Stimulated activated CD4-positive, alpha-beta T cell treated with anti-CD3 and anti-CD28 coated beads, Interleukin-2, amount 100 ng/mL, for 4 hours (primary cell): ENCODE measurements at places on chromosomes 6 and 20.
A peak's percentile ranks its signal among the peaks of the same experiment; 100 is the strongest.

GRCh38 chr6:89021629-89022028, 58.2 kb upstream of the RNGTT start:
- no peak for DNase-seq

GRCh38 chr6:149278997-149279396, 38.5 kb upstream of the TAB2 start:
- no peak for DNase-seq

- DNase-seq, result no peak
Measured at GRCh38 chr6:28757429-28758045, 166.2 kb downstream of the TRIM27 start.

DNA sequence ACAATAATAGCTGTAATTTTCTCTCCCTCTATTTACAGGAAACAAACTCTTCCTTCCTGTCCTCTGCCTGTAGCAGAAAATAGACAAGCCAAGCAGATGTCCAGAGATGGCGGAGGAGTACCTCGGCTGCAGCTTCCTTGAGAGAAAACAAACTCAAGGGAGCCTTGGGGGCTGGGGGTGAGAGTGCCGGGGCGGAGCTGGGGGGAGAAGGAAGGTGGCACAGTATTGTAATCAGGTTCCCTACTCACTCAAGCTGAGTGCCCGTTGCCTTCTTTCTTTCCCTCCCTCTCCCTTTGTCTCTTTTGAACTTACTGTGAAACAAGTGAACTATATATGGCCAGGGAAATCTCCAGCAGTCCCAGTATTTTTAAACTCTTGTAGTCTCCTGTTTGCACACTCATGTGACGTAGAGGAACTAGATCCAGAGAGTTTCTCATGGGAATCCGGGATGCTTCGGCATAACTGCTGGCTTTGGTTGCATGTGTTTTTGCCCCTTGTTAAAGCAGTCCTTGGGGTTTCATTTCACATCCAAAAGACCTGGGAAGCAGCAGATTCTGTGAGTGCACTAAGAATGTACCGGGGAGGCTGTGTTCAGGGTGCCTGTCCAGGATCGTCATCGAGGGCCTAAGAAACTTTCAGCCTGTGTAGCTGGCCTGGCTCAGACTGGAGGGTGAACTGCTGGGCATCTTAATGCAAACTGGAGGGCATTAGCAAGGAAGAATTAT, 44.6 kb upstream of the HDDC2 start:
- no peak for DNase-seq

- DNase-seq, result no peak
Measured at GRCh38 chr20:34001378-34001777, 7.7 kb downstream of the RALY start.

- no peak for DNase-seq
Measured at GRCh38 chr6:123875784-123876183, 72.1 kb downstream of the NKAIN2 start.

DNA sequence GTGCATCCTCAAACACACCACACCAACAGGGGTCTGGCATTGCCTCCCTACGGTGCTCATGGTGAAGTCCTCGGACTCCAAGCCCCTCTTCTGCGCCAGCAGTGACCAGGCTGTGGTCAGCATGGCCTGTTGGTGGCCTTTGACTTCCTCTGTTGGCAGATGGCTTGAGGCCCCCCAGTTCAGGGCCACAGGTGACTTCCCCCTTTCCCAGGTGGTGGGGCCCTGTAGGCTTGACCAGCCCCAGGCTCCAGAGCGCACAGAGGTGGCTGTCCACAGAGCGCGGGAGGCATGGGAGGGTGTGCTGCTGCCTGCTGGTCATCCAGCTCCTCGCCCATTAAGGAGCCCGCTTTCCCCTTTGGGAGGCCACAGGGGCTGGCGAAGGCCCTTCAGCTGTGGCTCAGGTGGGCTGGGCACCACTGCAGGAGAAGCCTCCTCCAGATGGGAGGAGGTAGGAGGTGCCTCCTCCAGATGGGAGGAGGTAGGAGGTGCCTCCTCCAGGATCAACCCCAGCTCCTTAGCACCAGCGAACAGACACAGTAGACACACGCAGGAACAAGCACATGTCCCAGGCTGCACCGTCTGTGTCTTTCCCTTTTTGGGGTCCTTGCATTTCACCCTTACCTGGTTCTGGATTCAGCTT, 52.1 kb upstream of the BHLHE23 start:
- DNase-seq, result no peak

DNA sequence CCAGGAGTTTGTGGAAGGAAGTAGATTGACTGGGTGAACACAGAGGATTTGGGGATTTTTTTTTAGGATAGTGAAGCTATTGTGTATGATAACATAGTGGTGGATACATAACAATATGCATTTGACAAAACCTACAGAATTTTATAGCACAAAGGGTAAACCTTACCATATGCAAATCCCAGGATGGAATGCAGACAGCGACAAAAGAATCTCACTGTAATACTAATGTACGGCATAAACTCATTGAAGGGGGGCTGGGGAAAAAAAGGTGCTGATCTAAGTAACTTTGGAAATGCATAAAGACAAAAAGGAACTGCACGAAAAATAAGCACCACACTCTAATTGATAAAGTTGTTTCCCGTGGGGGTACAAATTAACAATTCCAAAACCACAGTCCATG, 15.2 kb upstream of the PLAGL1 start:
- DNase-seq, result no peak

GRCh38 chr6:159418997-159419396, 249.8 kb downstream of the FNDC1 start:
- no peak for DNase-seq

DNA sequence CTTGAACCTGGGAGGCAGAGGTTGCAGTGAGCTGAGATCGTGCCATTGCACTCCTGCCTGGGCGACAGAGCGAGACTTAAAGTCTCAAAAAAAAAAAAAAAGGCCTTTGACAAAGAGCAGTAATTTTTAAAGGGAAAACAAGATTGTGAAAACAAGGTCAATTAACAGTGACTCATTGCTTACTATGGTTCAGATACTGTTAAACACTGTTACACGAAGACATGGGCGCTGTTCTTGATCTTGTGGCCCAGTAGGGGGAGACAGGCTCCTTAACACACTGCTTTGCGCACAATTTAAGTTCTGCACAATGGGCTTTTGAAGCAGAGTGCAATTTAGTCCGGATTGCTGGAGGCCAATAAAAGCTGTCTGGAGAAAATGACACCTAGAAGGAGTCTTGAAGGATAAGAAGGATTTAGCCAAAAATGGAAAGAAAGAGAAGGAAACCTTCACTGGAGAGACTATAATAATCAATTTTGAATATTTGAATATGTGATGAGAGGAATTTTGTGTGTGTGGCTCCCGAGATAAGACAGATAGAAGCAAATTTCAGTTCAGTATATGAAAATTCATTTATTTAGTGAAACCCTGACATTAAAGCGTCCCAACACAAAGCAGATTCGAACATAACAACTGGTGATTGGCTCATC, 6.0 kb upstream of the LATS1 start:
- DNase-seq, result peak; percentile 37

- DNase-seq, result no peak
Measured at GRCh38 chr20:47335251-47336128, 21.0 kb downstream of the ZMYND8 start.

DNA sequence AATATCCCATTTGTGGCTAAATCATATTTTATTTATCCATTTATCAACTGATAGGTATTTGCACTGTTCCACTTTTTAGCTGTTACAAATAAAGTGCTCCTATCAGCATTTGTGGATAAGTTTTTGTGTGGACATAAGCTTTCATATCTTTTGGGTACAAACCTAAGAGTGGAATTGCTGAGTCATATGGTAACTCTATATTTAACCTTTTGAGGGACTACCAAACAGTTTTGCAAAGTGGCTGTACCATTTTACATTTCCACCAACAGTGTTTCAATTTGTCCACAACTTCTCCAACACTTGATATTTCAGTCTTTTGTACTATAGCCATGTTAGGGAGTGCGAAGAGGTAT, 23.6 kb upstream of the ECHDC1 start:
- no peak for DNase-seq

- DNase-seq, result no peak
Measured at GRCh38 chr6:100626721-100627120, 162.0 kb upstream of the SIM1 start.

GRCh38 chr6:113979937-113980336, 9.0 kb upstream of the HDAC2 start:
- DNase-seq, result no peak

GRCh38 chr20:36145877-36146707, 8.4 kb upstream of the EPB41L1 start:
- DNase-seq, result no peak

- DNase-seq, result peak; percentile 53
Measured at GRCh38 chr6:27145731-27146455, 101.6 kb upstream of the PRSS16 start.

GRCh38 chr6:21158873-21159272, 434.7 kb upstream of the SOX4 start:
- no peak for DNase-seq

DNA sequence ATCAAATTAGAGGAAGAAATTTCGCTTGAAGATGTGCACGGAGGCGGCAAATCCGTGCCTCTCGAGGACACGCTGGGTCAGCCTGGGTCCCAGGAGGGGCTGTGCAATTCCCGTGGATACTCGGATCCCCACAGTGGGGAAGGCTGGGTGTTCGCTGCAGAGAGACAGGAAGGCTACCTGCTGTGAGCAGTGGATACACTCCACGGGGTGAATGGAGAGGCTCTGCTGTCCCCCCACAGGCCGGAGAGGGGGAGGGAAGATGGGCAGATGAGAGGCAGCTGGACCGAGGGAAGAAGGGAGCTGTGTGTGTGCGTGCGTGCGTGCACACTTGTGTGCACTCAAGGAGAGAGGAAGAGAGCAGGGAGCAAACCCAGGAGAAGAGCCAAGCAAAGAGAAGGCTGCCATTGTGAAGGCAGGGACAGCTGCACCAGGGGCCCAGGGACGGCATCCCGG, 57.3 kb downstream of the SULF2 start:
- no peak for DNase-seq

DNA sequence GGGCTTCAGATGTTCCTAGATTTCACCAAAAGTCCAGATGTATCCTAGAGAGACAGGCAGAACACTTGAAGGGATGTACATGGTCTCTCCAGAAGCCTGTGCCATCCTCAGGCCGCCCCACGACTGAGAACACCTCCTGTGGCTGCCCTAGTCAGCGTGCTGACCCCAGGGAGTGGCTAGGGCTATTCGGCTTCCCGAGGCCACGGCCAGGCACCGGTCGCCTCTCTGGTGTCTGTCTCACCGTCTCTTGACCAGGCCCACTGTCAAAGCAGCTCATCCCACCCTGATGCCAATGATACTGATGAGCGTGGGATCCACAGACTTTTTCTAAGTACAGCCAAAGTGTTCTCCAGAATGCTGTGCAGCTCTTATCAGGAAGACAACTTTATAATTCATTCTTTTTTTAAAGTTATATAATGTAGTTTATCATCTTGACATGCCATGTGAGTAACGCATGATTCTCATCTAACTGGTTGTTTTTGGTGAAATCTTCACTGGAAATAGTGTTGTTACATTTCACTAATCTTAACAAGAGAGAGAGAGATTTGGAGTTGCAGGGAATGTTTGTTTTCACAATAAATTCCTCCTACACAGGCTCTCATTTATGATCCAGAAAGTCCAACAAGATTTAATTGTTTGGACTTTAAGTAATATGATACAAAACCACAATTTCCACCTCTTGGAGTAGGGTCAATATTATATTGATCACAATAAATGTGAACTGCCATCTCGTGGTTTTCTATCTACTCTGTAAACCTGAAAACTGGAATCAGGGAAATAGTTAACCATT, 41.7 kb upstream of the KLHL31 start:
- no peak for DNase-seq

DNA sequence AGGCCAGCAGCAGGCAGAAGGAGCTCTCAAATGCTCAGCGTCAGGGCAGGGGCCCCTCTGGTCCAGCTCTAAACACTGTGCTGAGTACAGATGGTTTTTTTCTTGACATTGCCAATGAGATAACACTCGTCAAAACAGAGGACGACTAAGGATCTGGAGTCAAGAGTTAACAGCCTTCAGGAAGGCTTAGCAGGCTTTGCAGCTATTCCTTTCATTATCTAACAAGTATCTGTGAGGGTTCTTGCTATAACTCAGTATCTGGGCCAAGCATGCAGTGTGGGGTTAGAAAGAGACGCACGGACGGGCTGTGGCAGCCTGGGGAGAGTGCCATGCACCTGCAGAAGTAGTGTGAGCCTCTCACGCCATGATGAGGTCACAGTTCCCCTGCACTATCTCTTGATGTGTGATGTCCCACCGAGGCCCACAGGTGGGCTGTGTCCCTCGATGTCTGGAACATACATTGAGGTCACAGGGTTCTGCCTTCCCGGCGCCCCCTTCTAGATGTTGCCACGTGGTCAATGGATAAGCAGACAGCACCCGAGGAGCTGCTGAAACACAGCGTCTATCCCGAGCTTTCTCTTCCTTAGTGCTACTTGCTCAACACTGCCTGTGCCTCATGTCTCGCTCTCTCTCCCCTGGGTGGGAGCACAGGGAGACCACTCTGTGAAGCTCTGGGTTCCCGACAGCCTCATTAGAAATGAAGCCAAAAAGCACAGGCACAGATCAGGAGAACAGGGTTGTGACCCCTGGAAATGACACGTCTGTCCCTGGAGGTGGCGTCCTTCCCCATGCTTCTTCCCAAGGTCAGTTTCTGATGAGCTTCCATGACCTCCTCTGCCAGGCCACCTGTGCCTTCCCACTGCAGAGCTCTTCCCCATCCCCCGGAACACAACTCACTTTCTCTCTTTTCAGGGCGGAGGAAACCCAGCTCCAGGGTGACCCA, 85.5 kb upstream of the RPS6KA2 start:
- no peak for DNase-seq
